Dermis microvascular lymphatic vessel endothelial cell (primary cell): ENCODE measurements at places on chromosomes 11 and 22. TPM values are rescaled to one million over a fixed set of nuclear protein-coding genes. Genes with fewer than 3 reads are reported as not detected.

DNA sequence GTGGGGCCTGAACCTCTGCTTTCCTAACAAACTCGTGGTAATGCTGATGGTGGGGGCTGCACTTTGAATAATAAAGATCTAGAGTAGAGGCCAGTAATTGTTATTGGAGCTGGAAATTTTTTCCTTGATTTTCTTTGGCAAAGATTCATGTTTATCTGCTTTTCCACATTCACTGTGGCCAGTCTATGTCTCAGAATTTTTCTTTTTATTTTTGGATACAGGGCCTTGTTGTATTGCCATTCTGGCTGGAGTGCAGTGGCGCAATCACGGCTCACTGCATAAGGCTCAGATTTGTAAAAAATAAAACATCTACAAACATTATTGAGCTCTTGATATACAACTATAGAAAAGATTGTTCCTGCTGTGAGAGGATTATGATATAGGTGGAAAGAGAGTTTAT lies 1.6 kb downstream of the TMEM135 start:
- peak; percentile 25 for DNase-seq

GRCh38 chr11:71946144-71946571 lies 17.3 kb downstream of the RNF121 start:
- DNase-seq, result peak; percentile 67

GRCh38 chr11:57269571-57270021 lies 32.5 kb upstream of the APLNR start:
- peak; percentile 42 for DNase-seq

- DNase-seq, result no peak
These were observed 99.3 kb upstream of the FAT3 start for GRCh38 chr11:92125321-92125720.

- no peak for DNase-seq
These were observed 51.8 kb upstream of the SLC36A4 start for GRCh38 chr11:93249459-93250220.

GRCh38 chr11:32265911-32266310 lies 169.4 kb downstream of the WT1 start:
- DNase-seq, result no peak

GRCh38 chr22:41831828-41832552 lies 915 bp upstream of the SREBF2 start:
- DNase-seq, result no peak

DNA sequence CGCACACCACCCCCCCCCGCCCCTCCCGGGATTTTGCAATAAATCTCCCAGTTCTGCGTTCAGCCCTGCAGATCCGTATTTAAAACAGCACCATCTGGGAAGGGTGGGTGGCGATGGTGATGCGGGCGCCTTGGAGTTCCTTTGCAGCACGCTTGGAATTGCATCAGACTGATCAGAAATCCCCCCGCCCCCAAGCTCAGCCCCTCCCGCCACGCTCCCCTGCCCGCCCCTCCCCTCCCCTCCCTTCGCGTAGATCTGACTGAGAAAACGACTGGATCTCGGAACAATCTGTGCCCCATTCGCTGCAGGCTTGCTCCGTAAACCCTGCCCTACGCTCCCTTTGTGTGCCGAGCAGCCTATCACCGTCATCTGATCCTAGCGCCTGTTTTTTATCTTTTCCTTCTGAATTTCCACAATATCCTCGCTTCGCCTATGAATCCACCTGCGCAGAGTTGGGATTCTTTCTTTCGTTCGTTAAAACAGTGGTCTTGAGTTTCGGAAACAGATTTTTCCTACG lies 18.1 kb upstream of the BDNF start:
- DNase-seq, result peak; percentile 59

DNA sequence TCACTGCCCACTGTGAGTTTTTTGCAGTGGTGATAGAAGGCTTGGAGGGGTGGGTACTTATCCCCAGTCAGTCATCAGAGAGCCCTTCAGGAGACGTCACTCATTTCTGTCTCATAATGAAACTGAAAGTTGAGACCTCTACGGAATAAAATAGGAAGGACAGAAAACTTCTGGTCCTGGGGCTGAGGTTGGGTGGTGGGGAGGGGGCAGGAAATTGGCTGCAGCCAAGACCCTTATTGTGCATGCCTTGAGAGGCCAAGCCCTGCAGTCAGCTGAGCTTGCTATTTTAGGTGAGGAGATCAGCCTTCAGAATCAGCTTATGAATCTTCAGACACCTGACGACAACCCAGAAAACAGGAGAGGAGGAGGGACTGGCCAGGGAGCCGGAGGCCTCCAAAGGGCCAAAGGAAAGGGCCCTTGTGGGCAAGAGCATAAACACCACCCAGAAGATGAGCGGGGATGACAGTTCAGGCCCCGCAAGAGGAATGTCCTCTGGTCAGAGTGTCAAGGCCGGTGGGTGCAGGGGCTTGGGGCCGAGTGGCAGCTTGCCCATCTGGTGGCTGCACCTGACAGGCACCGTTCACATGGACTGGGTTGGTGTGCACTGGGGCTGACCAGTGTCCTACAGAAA lies 17.9 kb upstream of the ADA2 start:
- DNase-seq, result no peak

DNA sequence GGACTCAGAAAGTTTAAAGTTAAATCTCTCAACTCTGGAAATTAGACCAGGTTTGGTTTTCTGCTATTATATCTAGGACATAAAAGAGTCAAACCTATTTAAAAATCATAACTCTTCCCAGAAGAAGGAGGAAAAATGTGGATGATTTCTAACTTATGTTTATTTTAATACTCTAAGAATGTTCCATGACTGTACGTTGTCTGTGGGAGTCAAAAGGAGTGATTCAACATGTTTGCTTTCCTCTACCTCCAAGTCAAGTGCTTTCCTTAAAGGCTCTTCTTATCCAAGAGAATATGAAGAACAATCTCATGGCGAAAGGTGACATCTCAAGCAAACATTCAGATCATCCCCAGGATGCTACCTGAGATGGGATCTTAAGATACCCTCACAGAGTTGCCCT lies 21.6 kb downstream of the OR51E1 start:
- no peak for DNase-seq

GRCh38 chr11:34749666-34750659 lies 129.1 kb downstream of the EHF start:
- DNase-seq, result no peak

DNA sequence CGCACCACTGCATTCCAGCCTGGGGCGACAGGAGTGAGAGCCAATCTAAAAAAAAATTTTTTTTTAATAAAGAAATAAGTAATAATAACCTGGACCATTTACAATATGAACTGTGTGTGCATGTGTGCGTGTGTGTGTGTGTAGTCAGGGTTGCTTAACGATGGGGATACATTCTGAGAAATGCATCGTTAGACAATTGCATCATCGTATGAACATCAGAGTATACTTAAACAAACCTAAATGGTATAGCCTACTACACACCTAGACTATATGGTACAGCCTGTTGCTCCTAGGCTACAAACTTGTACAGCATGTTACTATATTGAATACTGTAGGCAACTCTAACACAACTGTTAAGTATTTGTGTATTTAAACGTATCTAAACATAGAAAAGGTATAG lies 26.4 kb downstream of the RDX start:
- DNase-seq, result no peak

DNA sequence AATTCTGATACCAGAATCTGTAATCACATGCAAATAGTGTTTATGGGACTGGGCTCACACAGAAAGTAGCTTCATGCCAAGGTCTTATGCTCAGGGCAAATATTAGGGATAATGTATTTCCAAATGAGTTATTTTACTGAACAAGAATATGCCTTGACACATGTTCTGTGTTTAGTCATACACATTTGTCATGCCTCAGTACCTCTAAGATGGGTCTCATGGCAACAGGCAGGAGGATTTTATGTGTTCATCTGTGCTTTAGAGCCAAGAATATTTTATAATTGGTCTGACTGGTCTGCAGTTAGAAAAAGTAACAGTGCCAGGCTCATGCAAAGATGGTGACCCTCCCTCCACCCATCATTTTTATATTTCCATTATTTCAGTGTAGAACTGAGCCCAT lies 49.1 kb downstream of the JAM3 start:
- no peak for DNase-seq

GRCh38 chr11:27438595-27438981 lies 34.0 kb downstream of the LGR4 start:
- DNase-seq, result no peak

GRCh38 chr11:69442807-69443137 lies 38.7 kb upstream of the LINC01488 start:
- peak; percentile 20 for DNase-seq

DNA sequence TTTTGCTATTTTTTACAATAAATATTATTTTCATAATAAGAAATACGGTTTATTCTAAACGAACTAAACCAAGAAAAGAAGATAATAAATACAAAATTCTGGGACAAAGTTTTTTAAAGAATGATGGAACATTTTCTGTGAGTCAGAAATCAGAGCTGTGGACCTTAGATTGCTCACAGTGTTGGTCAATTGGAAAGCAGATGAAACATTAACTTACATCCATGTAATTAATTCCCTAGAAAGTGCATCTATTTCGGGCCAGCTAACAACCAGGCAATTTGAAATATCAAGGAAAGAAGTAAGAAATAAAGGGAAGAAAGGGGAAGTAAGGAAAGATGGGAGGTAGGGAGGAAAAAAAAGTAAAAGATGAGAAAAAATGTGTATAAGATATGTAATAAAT lies 1569.8 kb upstream of the TENM4 start:
- no peak for DNase-seq

GRCh38 chr11:30342736-30343166 lies 19.8 kb downstream of the ARL14EP start:
- DNase-seq, result no peak

DNA sequence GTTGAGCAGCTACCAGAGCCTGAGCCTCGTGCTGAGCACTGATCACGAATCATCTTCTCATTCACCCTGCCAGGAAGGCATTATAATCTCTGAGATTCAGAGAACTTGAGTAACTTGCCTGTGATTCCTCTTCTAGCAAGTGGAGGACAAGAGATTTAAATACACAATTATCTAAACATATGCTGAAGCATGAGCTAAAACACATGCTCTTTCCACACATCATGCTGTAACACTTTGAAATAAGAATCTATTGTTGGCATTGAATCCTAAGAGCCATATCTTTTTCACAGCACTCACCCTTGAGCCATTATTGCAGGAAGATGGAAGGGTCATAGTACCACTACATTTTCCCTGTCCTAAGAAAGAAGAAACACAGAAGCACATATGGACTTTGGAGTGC lies 722.5 kb upstream of the API5 start:
- no peak for DNase-seq

- no peak for DNase-seq
These were observed 86.2 kb upstream of the LINC01488 start for GRCh38 chr11:69395287-69395686.

DNA sequence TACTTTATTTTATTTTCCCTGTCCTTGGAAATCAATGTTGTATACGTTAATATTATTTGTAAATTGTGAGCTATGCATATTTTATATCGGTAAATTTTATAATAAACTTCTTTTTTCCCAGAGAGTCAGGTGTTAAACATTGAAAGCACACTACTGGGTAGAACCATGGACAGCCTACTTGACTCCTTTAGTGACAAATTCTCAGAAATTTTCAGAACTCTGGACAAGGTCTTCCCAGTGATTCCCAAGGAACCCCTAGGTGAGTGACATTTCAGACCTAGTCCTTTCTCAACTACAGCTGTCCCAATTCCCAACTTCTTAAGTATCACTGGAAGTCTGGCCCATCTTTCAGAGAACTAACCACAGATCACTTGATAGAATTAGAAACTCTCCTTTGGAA lies 107.2 kb downstream of the RCN1 start:
- no peak for DNase-seq

- no peak for DNase-seq
These were observed 165.2 kb downstream of the IGLL1 start for GRCh38 chr22:23414727-23415489.

DNA sequence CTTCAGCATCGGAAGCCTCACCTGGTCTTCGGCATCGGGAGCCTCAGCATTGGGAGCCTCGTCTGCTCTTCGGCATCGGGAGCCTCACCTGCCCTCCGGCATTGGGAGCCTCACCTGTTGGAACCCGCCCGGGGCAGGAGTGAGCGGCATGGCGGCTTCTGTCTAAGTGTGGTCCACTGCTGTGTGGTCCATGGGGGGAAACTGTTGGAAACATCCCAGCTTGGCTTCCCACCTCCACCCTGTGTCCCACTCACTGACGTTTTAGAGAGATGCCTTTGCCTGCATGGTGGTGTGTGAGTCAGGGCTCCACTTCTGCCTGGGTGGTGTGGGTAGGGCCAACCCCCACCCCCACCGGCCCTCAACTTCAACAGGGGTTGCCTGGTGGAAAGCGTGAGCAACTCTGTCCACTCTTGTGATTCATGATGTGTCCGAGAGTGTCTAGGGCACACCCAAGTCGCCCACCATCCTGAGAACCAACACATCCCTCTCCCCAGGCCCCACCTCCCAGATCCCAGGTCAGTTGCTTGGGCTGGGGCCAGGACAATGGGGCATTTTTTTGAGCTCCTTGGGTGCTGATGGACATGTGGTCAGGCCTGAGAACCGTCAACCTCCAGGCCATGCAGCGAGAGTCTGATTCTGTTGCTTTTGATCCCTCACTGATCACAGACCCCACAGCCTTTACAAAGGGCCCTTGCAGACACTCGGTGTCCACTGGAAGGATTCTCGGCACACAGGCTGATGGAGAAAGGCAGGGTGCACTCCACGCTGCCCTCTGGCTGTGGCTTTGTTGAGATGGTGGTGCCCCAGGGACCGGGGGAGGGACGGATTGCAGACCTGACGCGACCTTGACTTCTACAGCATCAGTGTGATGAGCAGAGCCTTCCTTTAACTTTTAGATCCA lies 406.7 kb downstream of the TBC1D22A start:
- DNase-seq, result peak; percentile 15

DNA sequence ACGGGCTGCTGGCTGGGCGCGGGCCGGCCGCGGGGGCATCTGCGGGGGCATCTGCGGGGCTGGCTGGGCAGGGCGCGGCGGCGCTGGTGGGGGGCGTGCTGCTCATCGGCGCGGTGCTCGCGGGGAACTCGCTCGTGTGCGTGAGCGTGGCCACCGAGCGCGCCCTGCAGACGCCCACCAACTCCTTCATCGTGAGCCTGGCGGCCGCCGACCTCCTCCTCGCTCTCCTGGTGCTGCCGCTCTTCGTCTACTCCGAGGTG lies 194 bp downstream of the DRD4 start:
- no peak for DNase-seq

DNA sequence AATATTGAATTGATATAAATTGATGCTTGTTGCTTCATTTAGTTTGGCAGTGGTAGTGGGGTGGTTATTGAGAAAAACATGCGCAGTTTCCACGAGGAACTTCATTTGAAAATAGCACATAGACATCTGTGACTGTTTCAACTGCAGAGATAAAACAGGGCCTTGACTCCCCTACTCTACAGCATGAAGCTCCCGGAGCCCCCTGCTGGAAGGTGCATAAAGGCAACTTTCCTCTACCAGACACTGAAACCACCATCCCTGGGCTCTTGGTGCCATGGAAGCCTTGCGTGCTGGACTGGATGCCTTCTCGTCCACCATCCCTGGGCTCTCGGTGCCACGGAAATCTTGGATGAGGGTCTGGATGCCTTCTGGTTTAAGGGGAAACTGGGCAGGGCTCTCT lies 195.9 kb downstream of the CSNK2A3 start:
- DNase-seq, result peak; percentile 6

The PRODH gene
- not detected in 2 replicates for total RNA-seq

The MMP8 gene
- total RNA-seq, result not detected in 2 replicates

The OR5P2 gene
- not detected in 2 replicates for total RNA-seq

The LGALS1 gene
- 3,435 and 6,925 TPM in 2 replicates for total RNA-seq

The SHISA8 gene
- not detected in 2 replicates for total RNA-seq

The DRD4 gene
- total RNA-seq, result under 0.01 TPM in 1 of 2 replicates, not detected in the other

The TBX1 gene
- 30.4 and 62.8 TPM in 2 replicates for total RNA-seq

The KDM4E gene
- total RNA-seq, result not detected in 2 replicates

The MPZL2 gene
- total RNA-seq, result 4.9 and 5.6 TPM in 2 replicates

The ARHGAP42 gene
- total RNA-seq, result 4.9 and 7.5 TPM in 2 replicates

The ANO9 gene
- total RNA-seq, result 1.4 and 2.7 TPM in 2 replicates
